ENCODE measurements at places on chromosomes 16 and 17.

- no peak for DNase-seq
Measured at GRCh38 chr16:74769586-74770190, 4.9 kb downstream of the FA2H start.

GRCh38 chr16:2936436-2937011, 24.8 kb downstream of the FLYWCH1 start:
- no peak for DNase-seq

DNA sequence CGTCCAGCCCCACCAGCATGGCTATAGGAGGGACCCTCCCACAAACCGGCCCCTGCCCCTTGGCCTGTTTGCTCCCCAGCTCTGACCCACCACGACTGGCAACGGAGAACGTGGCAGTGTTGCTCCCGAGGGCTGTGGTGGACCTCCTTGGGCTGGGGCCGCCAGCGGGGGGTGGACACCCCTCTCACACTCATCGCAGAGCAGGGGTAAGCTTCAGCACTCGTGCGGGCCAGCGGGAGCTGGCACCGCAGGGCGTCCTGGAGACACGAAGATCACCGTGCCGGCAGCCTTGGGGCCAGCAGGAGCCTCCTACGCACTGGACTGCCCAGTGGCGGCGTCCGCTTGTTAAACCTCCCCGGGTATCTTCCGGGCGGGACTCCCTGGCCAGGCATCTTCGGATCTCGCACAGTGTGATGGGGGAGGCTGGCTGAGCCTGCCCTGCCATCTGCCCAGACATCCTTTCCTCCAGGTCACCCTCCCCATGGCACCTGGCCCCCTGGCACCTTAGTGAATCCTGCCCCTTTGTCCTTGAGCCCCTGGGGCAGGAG, 53.5 kb downstream of the ABR start:
- no peak for DNase-seq

DNA sequence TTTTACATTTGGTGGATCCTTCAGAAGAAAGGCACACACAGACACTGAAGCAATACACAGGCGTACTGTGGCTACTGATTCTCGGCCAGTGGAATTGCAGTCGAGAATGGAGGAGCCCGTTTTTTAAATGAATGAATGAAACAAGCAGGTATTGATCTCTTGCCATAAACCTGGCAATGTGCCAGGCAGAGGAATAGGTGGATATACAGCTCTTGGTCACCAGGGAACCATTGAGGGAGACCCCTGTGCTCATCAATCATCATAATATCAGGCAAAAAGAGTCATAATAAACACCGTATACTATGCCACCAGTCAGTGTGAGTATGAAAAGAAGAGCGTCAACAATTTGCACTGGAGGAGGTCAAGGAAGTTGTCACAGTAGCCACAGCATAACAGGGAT, 140.3 kb upstream of the FOXF1 start:
- DNase-seq = no peak

- peak; percentile 49 for DNase-seq
Measured at GRCh38 chr16:87436225-87437172, 44.4 kb downstream of the MAP1LC3B start.

- DNase-seq = no peak
Measured at GRCh38 chr16:46720619-46721018, 27.5 kb downstream of the MYLK3 start.

DNA sequence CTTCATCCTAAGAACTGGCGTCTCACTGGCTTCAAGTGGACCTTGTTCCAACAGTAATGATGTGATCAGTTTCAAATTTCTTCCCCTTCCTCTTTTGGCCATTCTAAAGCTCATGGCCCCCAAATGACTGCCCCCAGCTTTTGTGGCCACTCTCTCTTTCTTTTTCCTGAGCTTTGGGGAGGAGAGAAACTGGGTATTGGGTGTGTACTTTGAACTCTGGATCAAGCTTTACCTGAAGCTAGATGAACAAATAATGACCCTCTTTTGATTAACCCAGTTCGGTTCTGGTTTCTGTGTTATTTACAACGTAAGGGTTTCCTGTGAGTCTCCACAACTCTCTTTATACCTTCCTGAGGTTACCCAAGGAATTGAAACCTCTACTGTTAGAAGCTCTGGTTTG, 132.7 kb downstream of the FTO start:
- no peak for DNase-seq

GRCh38 chr17:45852535-45853297, 8.0 kb downstream of the SPPL2C start:
- DNase-seq = peak; percentile 74

DNA sequence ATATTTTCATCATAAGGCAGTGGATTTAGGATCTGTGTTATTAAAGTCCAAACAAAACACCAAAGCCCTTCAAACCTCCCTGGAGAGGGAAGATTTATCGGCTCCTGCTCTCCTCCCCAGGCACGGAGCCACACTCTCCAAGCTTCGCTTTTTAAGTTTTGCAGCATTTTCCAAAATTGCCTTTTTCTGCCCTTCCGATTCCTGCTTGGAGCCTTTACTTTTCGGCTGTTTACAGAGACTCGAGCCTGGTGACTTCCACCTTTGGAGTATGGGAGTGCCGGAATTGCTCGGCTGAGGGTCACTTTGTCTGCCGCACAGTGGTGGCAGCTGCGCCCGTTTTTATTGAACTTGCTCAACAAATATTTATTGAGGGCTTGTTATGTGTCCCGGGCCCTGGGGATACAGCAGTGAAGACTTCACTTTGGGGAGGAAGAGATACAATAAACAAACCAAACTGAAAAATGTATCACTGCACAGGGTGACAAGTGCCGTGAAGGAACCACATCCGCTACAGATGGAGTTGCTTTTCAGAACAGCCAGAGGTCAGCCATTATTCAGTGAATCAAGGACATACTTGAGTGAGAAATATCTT, 185.5 kb downstream of the NTN1 start:
- no peak for DNase-seq

DNA sequence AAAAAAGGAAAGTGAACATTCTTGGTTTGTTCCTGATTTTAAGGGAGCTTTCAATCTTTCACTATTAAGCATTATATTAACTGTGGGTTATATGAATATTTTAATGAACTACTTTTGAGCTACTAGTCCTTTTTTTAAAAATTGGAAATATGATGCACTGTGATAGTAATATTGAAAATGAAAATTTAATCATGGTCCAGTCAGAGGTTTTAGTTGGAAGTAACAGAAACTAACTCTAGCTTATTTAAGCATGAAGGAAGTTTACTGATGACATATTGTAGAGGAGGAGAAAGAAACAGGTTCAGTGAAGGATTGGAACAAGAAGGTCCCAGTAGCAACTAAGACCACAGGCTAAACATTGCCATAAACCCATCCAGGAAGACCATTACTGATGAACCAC, 20.8 kb upstream of the TMIGD1 start:
- no peak for DNase-seq

GRCh38 chr17:30969989-30970830, 629 bp upstream of the RNF135 start:
- peak; percentile 24 for DNase-seq

DNA sequence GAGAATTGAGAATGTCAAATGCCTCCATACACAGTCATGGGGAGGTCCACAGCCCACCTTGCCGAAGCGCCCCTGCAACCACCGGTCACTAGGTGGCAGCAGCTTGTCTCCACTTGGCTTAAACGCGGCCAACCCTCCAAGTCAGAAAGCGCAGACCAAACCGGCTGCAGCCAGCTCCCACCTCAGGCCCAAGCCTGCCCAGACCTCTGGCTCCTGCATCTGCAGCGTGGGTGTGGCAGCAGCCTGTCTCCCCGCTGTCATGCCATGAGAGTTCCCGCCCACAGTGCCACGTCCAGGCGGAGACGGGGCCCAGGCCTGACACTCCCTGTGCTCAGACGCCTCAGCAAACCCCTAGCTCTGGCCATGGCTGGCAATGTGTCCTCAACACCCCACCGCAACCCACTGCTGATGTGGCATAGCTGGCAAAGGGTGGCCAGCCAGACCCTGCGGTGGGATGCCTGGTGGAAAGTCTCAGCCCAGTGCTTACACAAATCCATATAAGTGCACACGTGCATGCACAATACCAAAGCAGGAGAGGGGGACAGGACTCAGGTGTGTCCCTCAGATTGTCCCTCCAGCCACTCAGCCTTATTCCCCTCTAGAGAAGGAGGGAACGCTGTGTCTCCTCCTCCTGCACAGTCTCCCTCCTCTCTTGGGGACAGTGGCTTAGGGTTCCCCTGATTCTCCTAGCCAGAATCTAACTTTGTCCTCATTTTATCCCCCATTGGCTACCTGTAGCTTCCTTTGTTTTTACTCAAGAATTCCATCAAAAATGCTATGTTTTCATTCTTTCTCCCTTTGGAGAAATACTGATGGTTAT, 10.9 kb downstream of the COPZ2 start:
- DNase-seq = peak; percentile 84

Data from stimulated activated naive CD8-positive, alpha-beta T cell treated with anti-CD3 and anti-CD28 coated beads, Interleukin-15, Interleukin-2, amounts not matched to agents 100 U/mL and 50 U/mL, for 24 hours (primary cell).